ENCODE measurements at places on chromosomes 5 and 9. TPM values are rescaled to one million over a fixed set of nuclear protein-coding genes. Genes with fewer than 3 reads are reported as not detected.

DNA sequence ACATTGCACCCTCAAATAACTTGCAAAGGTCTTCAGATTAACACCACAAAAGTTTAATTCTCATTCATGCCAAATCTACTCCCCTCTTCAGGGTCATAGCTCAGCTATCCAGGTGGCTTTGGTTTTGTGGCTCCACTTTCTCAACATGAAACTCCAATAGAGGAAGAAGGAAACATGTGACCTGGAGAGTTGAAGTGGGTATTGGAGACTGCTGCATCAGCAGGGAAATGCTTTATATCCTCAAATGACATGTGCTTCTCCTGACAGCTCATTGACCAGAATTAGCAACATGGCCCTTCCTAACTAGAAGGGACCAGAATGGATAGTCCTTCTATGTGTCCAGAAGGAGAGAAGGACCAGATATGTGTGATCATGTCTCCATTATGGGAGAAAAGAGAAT, 73.6 kb downstream of the TLR4 start:
- peaks cover 6% of the 10 kb centered on the region for H3K4me1 ChIP-seq
- H3K27ac ChIP-seq: no peak overlapping the region
- H3K36me3 ChIP-seq: no peaks in the 10 kb centered on the region
- DNase-seq: no peak
- H3K27me3 ChIP-seq: peaks cover 18% of the 10 kb centered on the region
- no peak overlapping the region for H3K4me3 ChIP-seq

GRCh38 chr9:95509851-95510708, 6.7 kb downstream of the PTCH1 start:
- peaks cover 62% of the 10 kb centered on the region for H3K27me3 ChIP-seq
- peaks cover 30% of the 10 kb centered on the region for H3K4me1 ChIP-seq
- H3K4me3 ChIP-seq: peak overlapping the region; percentile 86
- no peaks in the 10 kb centered on the region for H3K36me3 ChIP-seq
- no peak for DNase-seq
- H3K27ac ChIP-seq: peak overlapping the region; percentile 86

GRCh38 chr9:93301911-93302541, 118.1 kb downstream of the WNK2 start:
- DNase-seq: no peak
- H3K36me3 ChIP-seq: no peaks in the 10 kb centered on the region
- H3K4me3 ChIP-seq: no peak overlapping the region
- no peaks in the 10 kb centered on the region for H3K27me3 ChIP-seq
- no peak overlapping the region for H3K27ac ChIP-seq
- H3K4me1 ChIP-seq: peaks cover 8% of the 10 kb centered on the region

DNA sequence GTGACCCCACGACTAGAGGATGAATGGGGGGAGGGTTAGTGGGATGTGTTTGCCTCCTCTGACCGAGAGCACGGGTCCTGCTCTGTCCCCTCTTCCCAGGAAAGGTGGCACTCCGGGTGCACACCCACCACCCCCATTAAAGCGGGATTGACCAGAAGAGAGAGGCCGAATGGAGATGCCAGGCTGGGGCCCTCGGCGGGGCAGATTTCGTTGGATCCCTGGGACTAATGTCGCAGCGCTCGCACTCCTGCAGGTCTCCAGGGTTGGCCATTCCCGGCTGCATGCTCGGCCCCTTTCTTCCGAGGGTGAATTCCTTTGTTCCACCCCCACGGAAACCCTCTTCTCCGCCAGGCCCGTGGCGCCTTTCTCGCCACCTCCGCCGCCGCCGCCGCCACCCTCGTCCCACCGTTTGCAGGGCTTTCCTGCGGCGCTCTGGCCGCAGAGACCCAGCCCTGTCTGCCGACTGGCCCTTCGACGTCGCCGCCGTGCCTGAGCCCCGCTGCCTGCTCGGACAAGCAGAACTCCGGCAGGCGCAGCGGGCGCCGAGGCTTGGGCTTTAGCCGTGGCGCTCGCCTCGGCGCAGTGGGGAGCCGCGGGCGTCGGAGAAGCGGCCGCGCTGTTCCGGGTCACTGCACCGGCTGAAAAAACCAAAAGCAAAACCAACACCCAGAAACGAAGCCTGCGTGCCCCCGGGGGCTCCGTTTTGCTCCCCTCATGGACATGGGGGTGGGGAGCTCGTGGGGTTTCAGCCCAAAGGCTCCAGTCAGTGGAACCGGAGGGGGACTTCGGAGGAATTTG, 11.8 kb downstream of the LMX1B start:
- H3K36me3 ChIP-seq: no peaks in the 10 kb centered on the region
- H3K27ac ChIP-seq: no peak overlapping the region
- peaks cover 4% of the 10 kb centered on the region for H3K4me1 ChIP-seq
- peak; percentile 64 for DNase-seq

- peaks cover 3% of the 10 kb centered on the region for H3K4me1 ChIP-seq
- H3K27me3 ChIP-seq: no peaks in the 10 kb centered on the region
- peaks cover 73% of the 10 kb centered on the region for H3K36me3 ChIP-seq
- H3K4me3 ChIP-seq: no peak overlapping the region
Observed at GRCh38 chr9:131148276-131148675, 22.9 kb downstream of the NUP214 start.

DNA sequence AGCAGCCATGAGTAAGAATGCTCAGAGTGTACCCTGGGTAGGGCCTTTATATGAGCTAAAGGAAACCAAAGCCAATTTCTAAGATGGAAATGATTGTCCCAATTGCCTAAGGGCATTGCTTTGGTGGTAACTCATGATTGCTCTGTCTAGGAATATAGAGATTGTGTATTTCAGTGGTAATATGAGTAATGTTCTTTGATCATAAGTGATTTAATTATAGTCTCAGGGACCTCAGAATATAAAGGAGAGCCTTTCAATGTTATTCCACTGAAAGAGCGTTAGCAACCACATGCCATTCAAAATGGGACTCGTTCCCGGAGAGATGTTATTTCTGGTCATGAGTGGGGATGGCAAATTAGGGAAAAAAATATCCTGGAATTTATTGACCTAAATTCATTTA, 340.5 kb downstream of the ARHGEF28 start:
- peaks cover 3% of the 10 kb centered on the region for H3K27me3 ChIP-seq
- H3K4me3 ChIP-seq: no peak overlapping the region
- no peaks in the 10 kb centered on the region for H3K4me1 ChIP-seq
- H3K36me3 ChIP-seq: no peaks in the 10 kb centered on the region

- no peak overlapping the region for H3K27ac ChIP-seq
- DNase-seq: no peak
- no peaks in the 10 kb centered on the region for H3K27me3 ChIP-seq
- no peaks in the 10 kb centered on the region for H3K36me3 ChIP-seq
- H3K4me1 ChIP-seq: no peaks in the 10 kb centered on the region
Observed at GRCh38 chr5:178476531-178476930, 113.7 kb downstream of the COL23A1 start.

DNA sequence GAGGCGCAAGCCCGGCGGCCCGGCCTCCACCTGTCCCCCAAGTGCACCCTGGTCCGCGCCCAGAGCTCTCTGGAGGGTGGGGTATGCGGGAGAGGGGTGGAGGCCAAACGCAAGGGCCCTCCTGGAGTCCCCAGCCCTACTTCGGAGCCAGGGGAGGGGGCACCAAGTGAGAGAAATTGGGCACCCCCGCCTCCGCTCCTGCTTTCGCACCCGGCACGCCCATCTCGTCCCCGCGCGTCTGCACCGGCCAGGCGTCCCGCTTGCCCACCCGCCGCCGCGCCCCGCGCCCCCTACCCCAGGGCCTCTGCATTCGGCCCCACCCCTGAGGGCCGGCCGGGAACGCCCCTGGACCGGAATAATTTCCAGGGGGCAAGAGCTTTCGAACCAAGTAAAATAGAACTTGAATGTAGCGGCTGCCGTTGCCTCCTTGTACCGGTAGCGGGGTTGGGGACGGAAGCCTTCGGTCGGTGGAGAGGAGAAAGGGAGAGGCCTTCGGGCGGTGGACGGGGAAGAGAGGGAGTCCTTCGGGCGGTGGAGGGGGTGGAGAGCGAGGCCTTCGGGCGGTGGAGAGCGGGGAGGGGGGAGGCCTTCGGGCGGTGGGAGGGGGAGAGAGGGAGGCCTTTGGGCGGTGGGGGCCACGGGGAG, 694 bp upstream of the PHPT1 start:
- H3K36me3 ChIP-seq: peaks cover 27% of the 10 kb centered on the region
- peaks cover 13% of the 10 kb centered on the region for H3K4me1 ChIP-seq
- peak; percentile 84 for DNase-seq
- peaks cover 7% of the 10 kb centered on the region for H3K27me3 ChIP-seq

- no peak for DNase-seq
- H3K36me3 ChIP-seq: peaks cover 3% of the 10 kb centered on the region
- no peak overlapping the region for H3K4me3 ChIP-seq
- no peaks in the 10 kb centered on the region for H3K27me3 ChIP-seq
- H3K4me1 ChIP-seq: peaks cover 24% of the 10 kb centered on the region
Observed at GRCh38 chr9:129023036-129023907, 4.9 kb downstream of the SH3GLB2 start.

DNA sequence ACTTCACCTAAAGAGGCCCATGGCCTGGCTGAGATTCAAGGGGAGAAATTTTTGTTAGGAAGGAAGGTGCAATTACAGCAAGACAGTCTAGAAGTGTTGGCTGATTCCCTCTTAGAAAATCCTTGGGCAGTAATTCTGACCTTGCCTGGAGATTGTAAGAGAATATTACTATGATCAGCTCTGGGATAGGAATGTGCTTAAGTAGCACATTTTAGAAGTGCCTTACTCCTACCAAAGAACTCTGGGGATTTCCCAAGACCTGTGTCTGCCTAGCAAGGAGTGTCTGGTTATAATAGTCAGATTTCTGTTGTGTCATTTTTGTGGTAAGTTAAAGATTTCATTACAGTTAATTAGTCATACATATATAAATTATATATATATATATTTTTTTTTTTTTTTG, 52.3 kb downstream of the NLN start:
- H3K4me3 ChIP-seq: no peak overlapping the region
- peaks cover 5% of the 10 kb centered on the region for H3K36me3 ChIP-seq
- peaks cover 19% of the 10 kb centered on the region for H3K4me1 ChIP-seq
- no peaks in the 10 kb centered on the region for H3K27me3 ChIP-seq
- peak overlapping the region; percentile 1 for H3K27ac ChIP-seq

DNA sequence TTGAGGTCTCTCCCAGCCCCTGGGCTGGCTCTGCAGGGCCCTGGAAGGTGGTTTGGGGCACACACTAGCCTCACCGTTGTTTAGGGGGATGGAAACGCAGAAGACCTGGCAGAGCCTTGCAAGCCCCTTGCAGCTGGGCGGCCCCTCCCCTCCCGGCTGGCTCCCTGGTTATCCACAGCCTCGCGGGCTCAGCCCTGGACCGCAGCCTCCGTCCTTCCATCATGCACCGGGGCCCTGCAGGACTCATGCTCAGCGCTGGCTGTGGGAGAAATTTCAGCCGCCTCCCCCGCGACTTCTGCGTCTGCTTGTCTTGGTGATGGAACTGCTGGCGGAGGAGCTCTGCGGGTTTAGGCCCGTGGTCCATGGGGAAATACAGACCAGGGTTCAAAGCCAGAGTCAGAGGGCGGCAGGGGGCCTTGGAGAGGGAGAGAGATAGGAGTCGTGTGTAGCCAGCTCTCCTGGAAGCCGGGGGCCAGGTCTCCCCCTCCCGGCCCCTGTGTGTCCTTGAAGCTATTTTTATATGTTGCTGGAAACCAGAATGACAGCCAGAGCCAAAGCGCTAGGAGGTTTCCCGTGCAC, 75.8 kb upstream of the IER5L start:
- no peaks in the 10 kb centered on the region for H3K36me3 ChIP-seq
- H3K4me1 ChIP-seq: peaks cover 12% of the 10 kb centered on the region
- no peak for DNase-seq
- H3K27me3 ChIP-seq: peaks cover 47% of the 10 kb centered on the region

DNA sequence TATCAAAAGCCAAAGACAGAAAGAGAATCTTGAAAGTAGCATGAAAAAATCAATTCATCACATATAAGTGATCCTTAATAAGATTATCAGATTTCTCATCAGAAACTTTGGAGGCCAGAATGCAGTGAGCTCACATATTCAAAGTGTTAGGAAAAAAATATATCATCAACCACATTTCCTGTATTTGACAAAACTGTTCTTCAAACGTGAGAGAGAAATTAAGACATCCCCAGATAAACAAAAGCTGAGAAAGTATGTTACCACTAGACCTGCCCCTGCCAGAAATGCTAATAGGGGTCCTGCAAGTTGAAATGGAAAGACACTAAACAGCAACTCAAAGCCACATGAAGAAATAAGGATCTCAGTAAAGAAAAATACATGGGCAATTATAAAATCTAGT, 29.9 kb downstream of the HACD4 start:
- H3K27me3 ChIP-seq: no peaks in the 10 kb centered on the region
- peaks cover 22% of the 10 kb centered on the region for H3K4me1 ChIP-seq
- peak overlapping the region; percentile 12 for H3K27ac ChIP-seq
- peaks cover 56% of the 10 kb centered on the region for H3K36me3 ChIP-seq

- no peaks in the 10 kb centered on the region for H3K4me1 ChIP-seq
- no peaks in the 10 kb centered on the region for H3K36me3 ChIP-seq
- no peak overlapping the region for H3K4me3 ChIP-seq
- no peak for DNase-seq
Observed at GRCh38 chr5:180975338-180975737, 13.3 kb upstream of the BTNL3 start.

DNA sequence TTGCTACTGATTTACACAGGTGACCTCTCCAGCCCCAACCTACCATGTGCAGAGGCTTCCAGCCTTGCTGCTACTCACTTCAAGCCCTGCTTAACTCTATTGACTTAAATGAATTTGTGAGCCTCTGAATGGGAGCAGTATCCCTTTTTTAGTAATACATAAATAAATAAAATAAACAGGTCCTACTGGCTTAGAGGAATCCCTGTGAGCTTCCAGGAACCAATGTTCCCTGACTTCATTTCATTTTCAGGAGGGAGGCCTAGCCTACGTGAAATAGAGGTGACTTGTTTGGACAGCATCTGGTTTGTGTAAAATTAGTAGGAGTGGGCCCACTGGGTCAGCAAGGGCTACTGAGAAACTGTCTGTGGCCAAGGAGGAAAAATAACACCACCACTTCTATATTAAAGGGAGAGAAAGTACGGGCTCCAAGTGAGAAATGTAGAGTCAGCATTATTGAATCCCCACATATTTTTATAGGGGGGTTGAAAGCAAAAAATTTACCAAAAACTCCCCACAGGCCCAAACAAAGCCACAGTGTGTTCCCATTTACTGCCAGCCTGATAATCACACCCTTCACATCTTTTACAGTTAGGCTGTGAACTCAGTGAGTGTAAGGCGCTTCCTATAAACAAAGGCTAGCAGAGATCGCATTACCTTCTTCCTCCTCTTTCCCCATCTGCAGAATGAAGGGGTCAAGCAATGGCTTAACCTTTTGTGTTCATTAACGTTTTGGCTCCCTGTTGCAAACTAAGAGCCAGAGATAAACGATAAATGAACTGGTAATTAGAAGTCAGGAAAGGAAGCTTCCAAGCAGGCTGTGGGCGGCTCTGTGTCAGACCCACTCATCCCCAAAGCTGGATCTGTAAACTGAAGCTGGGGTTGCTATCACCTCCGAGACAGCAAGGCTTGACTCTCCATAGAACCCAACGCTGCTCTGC, 138.8 kb upstream of the LIFR start:
- no peak overlapping the region for H3K4me3 ChIP-seq
- no peaks in the 10 kb centered on the region for H3K4me1 ChIP-seq
- H3K36me3 ChIP-seq: no peaks in the 10 kb centered on the region
- no peak for DNase-seq
- H3K27ac ChIP-seq: no peak overlapping the region
- peaks cover 2% of the 10 kb centered on the region for H3K27me3 ChIP-seq

The FOXD4L3 gene
- total RNA-seq: not detected

The ANXA2R gene
- 1.1 TPM for total RNA-seq

The TAS2R1 gene
- not detected for total RNA-seq

The PCDH1 gene
- total RNA-seq: 0.17 TPM

The ACOT12 gene
- total RNA-seq: not detected

The STKLD1 gene
- 0.33 TPM for total RNA-seq

The SPATA31C2 gene
- 0.09 TPM for total RNA-seq

The PCDHA4 gene
- total RNA-seq: not detected

The ARID3C gene
- total RNA-seq: 0.14 TPM

The ZNF883 gene
- total RNA-seq: 0.24 TPM

The ADAMTS13 gene
- 1.3 TPM for total RNA-seq

The SLC36A2 gene
- total RNA-seq: not detected

The UGT3A1 gene
- not detected for total RNA-seq

The MAMDC4 gene
- total RNA-seq: 24.7 TPM

The YIPF5 gene
- total RNA-seq: 32.0 TPM
